K562 (cell line): ENCODE measurements at places on chromosomes 4 and X. TPM values are rescaled to one million over a fixed set of nuclear protein-coding genes. Genes with fewer than 3 reads are reported as not detected.

The SPANXB1 gene
- not detected in 2 replicates for total RNA-seq

The CT47B1 gene
- 0.16 TPM in 1 of 2 replicates, not detected in the other for total RNA-seq

DNA sequence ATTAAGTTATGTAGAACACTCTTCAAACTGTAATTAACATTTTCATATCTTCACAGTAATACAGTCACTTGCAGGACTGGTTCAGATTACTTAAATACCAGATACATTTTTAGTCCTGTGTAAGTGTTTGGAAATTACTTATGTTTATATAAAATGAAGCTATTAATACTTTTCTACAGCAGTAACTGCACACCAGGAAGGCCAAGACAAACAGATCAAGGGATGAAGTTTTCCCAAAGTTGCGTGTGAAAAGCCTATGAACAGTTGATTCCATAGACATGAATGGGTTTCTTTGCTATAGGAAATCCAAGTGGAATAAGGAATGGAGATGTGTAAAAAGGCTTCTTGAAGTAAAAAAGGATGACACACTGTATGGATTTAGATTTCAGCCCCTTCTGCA is 28.9 kb upstream of the DRP2 start:
- DNase-seq: no peak

DNA sequence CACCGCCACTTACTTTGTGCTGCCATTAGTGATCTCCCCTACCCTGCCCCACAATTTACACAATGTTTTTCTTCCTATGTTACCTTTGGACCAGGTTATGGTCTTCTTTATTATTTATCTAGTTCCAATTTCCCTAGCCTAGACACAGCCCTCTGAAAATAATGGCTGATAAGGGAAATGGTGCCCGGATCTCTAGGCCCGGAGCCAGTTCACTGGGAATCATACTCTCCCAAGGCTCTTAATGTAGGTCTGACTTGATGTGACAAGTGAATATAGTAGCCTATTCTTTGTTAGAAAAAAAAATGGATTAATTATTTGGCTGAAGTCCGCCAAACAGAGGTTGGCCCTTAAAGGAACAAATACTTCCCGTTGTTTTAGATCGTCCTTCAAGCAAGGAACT is 208.0 kb downstream of the RELL1 start:
- DNase-seq: no peak

GRCh38 chr4:112532267-112532666 is 16.3 kb upstream of the NEUROG2 start:
- DNase-seq: no peak

GRCh38 chr4:178941975-178942374 is 1499.7 kb upstream of the AGA start:
- DNase-seq: no peak
